Fibroblast of lung (primary cell): ENCODE measurements at places on chromosomes 6 and 20. TPM values are rescaled to one million over a fixed set of nuclear protein-coding genes. Genes with fewer than 3 reads are reported as not detected.

Gene RAET1L
- total RNA-seq, result not detected in 2 replicates

Gene TREM2
- under 0.01 and 0.17 TPM in 2 replicates for total RNA-seq

- H3K4me1 ChIP-seq, result no peaks in the 10 kb centered on the region
- no peak overlapping the region for H3K4me3 ChIP-seq
- H3K27me3 ChIP-seq, result no peaks in the 10 kb centered on the region
- DNase-seq, result no peak
Measured at GRCh38 chr6:47563162-47563561, 85.6 kb downstream of the CD2AP start.

DNA sequence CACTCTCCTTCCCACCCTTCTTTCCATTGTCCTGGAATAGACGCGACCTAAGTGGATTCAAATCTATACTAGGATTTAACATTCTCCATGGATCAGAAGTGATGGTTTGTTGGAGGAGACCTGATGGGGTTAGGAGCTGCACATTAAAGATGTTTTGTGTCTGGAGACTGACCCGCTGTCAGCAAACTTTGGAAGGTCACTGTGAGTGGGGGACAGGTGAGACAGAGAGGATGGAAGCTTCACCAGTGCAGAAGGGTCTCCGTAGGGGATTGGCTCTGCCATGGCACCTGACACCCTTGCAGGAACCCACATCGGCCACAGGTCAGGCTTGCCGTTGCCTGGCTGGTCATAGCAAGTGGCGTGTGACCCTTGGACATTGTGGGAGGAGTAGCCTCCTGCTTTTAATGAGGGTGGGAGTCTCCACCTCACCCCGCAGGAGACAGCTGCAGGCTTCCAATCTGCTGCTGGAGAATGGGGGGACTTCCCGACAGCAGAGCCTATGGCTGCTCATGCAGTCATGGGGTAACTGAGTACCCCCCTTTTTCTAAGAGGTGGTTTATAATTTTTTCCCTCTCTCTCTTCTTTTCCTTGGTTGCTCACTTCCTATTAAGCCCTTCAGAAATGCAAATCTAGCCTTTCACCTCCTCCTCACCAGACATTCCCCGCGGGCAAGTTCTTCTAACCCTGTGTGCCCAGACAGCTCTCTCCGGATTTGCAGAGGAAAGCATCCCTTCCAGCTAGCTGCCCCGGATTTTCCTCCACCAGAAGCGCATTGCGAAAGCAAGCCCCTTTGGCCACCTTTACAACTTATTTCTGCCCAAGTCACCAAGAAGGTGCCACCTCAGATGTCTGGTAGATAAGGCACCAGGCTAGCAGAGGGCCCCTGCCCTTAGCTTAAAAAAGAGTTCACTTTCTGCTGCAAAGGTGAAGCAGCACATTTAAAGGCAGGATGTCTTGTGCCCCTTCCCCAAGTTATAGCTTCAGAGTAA lies 53.5 kb downstream of the DACT2 start:
- no peak overlapping the region for H3K4me3 ChIP-seq
- no peak for DNase-seq
- no peak overlapping the region for H3K27ac ChIP-seq
- H3K4me1 ChIP-seq, result no peaks in the 10 kb centered on the region

GRCh38 chr6:34242252-34243130 lies 5.8 kb downstream of the HMGA1 start:
- H3K4me1 ChIP-seq, result peaks cover 37% of the 10 kb centered on the region
- H3K36me3 ChIP-seq, result peaks cover 12% of the 10 kb centered on the region
- H3K4me3 ChIP-seq, result no peak overlapping the region
- DNase-seq, result no peak
- peak overlapping the region; percentile 92 for H3K27ac ChIP-seq

GRCh38 chr6:68059899-68060298 lies 575.2 kb upstream of the ADGRB3 start:
- no peak overlapping the region for H3K27ac ChIP-seq
- H3K4me1 ChIP-seq, result no peaks in the 10 kb centered on the region
- peak; percentile 9 for DNase-seq
- no peak overlapping the region for H3K4me3 ChIP-seq
